Omental fat pad (tissue), 4 donors: ENCODE measurements at places on chromosomes 1 and 21. TPM values are rescaled to one million over a fixed set of nuclear protein-coding genes. Genes with fewer than 3 reads are reported as not detected.
A peak's percentile ranks its signal among the peaks of the same experiment; 100 is the strongest.

DNA sequence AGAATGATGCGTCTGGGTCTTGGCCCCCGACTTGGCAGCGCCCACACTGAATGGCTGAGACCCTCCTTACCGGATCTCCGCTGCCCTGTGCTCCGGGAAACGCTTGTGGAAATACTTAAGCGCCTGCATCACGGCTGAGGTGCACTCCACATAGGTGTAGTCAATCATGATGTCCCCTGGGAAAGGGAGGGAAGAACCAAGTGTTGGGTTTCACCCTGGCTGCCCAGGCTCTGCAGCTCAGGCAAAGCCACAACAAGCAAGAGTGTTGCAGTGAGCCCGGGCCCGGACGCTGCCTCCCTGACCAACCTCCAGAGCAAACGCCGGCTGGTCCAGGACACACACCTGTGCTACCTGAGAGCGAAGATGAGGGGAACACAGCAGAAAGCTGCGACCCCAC lies 21.5 kb upstream of the SPATC1L start:
- DNase-seq: no peak

GRCh38 chr1:57109883-57110282 lies 144.1 kb upstream of the C8B start:
- no peak for DNase-seq

DNA sequence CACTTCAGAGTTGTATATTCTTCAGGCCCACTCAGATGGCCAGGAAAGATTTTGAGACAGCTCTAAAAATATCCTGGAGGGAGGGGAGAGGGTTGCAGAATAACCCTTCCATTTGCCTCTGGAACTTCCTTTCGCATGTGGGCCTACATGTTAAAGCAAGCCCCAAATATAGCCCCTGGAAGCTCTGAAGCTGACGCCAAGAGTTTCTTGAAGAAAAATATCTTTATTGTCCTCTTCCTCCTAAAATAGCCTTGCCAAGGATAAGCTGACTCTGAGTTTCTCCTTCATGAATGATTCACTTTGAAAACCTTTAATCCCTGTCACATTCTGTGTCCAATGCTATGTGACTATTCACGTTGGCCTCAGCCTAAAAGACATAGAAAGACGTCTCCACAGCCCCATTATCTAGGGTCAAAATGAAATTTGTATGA lies 6.4 kb downstream of the C1orf116 start:
- no peak for DNase-seq

- DNase-seq: no peak
Measured at GRCh38 chr1:67736750-67737149, 51.7 kb downstream of the GADD45A start.

DNA sequence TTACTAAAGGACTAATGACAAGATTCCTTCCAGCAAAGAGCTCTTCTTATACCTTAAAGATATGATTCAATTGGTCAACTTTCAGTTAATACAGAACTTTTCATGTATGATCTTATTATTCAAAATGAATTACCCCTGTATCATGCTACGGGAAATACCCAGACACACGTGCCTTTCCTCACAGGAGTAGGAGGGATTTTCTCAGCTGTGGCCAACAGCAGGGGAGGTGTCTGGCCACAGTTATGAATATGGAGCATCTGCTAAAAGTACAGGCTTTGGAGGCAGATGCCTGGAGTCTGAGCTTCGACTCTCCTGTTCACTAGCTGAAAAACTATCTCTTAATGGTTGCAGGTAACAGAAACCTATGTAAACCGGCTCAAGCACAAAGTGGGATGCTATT lies 53.6 kb downstream of the KIAA1614 start:
- no peak for DNase-seq

GRCh38 chr1:87958201-87958600 lies 629.5 kb downstream of the LMO4 start:
- no peak for DNase-seq

GRCh38 chr1:226717256-226717909 lies 21.7 kb downstream of the ITPKB start:
- no peak for DNase-seq

GRCh38 chr1:207672522-207673130 lies 27.7 kb downstream of the CR1L start:
- no peak for DNase-seq

GRCh38 chr1:14862114-14862771 lies 263.8 kb downstream of the KAZN start:
- DNase-seq: no peak

DNA sequence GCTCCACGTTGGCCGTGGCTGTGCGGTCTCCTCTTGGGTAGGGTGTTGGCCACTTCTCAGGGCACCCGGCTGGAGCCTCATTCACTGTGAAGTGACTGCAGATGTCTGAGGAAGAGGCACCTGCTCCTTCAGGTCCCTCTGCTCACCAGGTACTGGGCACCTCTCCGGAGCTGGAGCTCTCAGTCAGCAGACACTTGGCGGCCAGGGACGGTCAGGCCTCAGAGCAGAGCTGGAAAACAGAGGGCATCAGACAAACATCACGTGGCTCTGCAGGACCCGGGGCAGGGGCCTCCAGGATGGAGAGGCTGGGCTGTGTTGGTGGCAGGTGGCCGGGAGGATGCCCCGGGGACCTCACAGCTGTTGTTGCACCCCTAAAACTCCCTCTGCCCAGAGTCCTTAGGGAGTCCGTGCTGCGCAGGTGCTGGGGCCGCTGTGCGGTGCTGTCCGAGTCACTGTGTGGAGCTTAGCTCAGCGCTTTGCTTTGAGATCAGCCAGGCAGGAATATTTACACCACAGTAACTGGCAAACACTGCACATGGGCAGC lies 59.7 kb downstream of the SLX9 start:
- no peak for DNase-seq

- no peak for DNase-seq
Measured at GRCh38 chr1:40075266-40075665, 21.8 kb downstream of the PPT1 start.

- no peak for DNase-seq
Measured at GRCh38 chr21:41878831-41879189, 334 bp downstream of the PRDM15 start.

DNA sequence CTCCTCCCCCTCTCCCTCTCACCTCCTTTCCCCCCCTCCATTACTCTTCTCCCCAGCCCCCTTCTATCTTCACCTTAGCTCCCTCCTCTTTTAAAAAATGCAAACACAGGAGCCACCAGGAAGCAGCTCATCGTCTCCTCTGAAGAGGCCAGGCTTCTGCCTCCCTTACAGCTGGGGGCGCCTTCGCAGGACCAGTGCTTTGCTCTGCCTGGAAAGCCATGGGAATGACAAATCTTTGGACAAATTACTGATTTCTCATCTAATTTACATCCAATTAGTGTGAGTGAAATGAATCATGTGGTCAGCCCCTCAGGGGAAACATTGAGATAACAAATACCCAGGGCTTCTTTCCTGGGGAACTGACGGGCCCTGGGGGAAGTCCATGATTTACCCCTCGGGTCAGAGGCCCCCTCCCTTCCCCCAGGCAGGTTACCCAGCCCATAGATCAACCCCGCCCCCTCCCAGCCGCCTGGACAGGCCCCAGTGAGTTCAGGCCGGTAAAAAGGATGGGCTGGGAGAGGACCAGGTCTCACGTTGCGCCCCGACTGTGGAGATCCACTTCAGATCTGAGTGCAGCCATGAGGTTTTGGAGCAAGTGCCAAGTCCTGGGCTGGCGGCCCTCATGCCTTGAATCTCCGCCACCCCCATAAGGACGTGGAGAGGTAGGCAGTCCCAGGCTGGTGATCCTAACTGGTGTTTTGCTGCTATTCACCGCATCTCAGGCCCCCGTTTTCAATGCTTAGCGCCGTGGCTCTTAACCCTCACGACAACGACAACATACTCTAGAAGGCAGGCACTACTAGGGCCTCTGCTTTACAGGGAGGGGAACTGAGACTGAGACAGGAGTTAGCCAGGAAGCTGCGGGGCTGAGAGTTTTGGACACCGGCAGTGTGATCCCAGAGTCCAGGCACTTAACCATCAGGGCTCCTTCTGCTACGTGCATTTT lies 300.8 kb downstream of the RRAGC start:
- DNase-seq: no peak

DNA sequence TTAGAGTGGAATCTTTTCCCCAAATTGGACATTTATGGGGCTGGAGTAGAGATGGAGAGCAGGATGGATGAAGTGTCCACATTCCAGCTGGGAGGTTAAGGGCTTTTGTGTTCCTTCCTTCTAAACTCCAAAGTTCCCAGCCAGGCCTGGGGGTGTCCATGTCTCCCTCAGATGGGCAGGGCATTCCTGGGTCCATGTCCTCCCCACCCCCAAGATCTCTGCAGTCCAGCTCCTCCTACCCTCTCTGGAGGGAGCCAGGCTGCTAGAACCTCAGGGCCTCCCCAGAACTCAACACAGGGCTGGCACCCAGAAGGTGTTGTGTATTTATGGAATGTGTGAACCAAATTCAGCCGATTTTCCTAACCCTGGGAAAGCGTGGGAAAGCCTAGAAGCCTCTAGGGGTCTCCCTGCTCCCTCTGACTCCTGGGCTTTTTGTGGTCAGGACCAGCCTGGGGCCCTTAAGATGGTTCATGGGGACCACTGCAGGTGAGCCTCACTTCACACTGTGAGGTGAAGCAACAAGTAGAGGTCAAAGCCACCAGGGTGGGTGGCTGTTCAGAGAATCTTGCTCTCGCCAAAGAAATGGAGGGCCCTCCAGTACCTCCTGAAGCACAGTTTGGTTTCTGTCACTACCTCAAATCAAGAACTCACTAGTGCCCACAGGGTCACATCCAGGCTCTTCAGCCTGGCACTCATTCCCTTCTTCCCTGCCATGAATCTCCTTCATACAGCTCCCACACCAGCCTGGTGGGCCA lies 54.8 kb downstream of the GLIS1 start:
- no peak for DNase-seq

- no peak for DNase-seq
Measured at GRCh38 chr1:45079533-45079932, 67.5 kb downstream of the UROD start.

DNA sequence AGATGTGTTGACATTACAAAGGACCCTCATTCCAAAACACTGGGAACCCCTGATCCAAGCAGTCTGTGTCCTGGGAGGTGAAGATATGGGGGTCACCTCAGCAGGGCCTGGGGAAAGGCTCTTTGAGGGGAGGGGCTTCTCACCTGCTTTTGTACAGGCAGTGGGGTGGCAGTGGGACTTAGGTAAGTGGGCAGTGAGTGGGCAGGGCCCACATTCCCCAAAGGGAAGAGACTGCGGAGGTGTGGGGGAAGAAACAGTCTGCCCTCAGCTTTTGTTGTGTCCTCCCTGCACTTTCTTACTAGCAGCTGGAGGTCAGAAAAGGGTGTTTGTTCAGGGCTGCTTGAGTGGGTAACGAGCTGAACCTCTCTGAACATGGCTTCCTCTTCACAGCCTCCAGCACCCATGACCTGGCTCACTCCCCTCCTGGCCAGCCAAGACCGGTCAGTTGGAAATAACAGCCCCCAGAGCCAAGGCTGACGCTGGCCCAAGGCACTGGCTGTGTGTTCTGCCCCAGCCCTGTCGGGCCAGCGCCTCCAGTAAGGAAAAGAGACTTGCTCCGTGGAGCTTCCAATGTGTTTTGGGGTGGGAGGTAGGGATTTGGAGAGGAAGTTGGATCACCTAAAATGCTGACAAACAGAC lies 173.5 kb downstream of the PSMG1 start:
- DNase-seq: no peak

- DNase-seq: no peak
Measured at GRCh38 chr21:25752416-25752815, 17.6 kb downstream of the GABPA start.

GRCh38 chr1:183993132-183993531 lies 44.4 kb downstream of the COLGALT2 start:
- no peak for DNase-seq

DNA sequence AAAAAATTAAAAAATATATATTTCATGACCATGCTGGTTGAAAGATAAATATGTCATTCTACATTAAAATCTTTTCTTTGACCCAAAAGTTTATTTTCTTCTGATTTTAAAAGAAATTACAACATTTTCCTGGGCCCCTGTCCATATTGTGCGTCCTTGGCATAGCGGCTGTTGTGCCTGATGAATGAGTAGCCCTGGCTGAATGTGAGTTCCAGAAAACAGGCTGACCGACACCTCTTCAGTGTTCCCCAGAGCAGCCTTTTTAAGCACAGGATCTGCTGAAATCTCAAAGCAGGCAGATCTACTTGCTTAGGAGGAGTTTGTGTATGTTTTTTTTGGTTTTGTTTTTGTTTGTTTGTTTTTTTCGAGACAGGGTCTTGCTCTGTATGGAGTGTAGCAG lies 19.7 kb downstream of the KIAA1614 start:
- no peak for DNase-seq

DNA sequence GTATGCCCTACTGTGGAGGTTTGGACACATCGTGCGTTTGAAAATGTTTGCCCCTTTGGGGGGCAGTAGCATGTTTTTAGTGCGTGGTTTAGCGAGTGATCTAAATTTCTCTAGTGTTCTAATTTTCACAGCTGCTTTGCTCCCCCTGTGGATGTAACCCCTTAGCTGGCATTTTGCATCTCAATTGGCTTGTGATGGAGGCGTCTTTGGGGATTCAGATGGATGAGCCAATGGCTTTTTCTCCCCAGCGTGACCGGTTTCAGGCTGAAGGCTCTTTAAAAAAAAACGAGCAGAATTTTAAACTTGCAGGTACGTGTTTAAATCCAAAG lies 836 bp downstream of the CDC7 start:
- DNase-seq: no peak

DNA sequence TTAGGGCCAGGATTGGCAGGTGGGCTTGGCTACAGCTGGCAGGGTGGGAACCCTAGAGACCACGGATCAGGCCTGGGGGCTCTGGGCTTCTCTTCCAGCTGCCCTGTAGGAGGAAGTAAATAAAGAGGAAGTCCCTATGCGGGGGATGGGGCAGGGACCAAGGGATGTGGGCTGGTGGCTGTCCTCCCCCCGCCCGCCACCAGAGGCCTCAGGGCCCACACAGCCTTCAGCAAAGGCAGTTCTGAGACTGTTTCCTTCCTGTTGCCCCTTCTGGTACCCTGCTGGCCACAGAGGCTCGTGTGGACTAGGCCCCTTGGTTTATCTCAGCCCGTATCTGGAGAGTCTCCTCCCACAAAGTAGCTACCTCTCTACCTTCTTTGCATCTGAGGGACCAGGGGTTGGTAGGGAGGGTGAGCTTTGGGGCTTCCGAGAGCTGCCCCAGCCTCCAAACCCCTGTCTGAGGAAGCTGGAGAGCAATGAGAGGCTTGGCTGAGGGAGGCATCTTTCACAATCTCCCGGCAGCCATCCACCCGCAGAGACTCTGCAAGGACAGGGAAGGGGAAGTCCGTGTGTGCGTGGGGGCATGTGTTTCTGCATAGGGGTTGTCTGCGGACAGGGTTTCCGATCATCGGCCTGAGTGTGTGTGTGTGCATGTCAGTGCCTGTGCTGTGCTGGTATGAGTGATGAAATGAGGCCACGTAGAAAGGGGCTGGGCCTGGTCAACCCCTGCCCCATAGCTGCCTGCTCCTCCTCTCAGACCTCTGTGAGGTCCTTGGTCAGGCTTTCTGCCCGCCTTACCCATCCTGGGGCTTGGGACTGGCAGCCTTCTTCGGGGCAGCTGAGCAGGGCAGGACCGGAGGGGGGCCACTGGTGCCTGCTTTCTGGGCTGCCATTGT lies 12.5 kb downstream of the RPS6KA1 start:
- peak; percentile 78 for DNase-seq

- no peak for DNase-seq
Measured at GRCh38 chr1:173554089-173554488, 48.8 kb downstream of the SLC9C2 start.

SHC1 gene
- total RNA-seq: 178 TPM

ARHGEF16 gene
- 1.9 TPM for total RNA-seq

KAZN gene
- total RNA-seq: 25.7 TPM

PIK3R3 gene
- total RNA-seq: 40.2 TPM

LORICRIN gene
- total RNA-seq: not detected

TSPEAR gene
- not detected for total RNA-seq

KCNJ15 gene
- 1.2 TPM for total RNA-seq

CELA3B gene
- 2.0 TPM for total RNA-seq

TRPM2 gene
- 7.5 TPM for total RNA-seq

OTUD3 gene
- total RNA-seq: 5.8 TPM

ADGRL2 gene
- 53.2 TPM for total RNA-seq

FCGR1A gene
- total RNA-seq: 15.6 TPM
